H1 (cell line): ENCODE measurements at places on chromosomes 12 and 14.
A peak's percentile ranks its signal among the peaks of the same experiment; 100 is the strongest.

DNA sequence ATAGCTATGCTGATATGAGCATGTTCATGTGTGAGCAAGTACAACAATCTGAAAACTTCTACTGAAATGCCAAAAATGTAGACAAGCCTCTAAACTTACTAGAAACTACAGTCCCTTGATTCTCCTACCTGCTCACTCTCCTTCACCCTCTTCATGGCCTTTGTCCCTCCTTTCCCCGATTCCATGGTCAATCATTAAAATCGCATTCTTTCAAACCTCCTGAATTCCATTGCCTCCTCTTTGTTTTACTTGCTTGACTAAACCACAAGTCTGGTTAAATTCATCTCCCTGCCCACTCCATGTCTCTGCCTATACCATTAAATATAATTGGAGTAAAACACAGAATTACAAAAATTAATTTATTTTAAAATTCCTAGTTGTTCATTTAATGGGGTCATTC lies 33.0 kb upstream of the SSTR1 start:
- no peaks in the 10 kb centered on the region for H3K36me3 ChIP-seq
- DNase-seq = no peak
- no peak overlapping the region for H3K27ac ChIP-seq
- H3K4me1 ChIP-seq = no peaks in the 10 kb centered on the region

DNA sequence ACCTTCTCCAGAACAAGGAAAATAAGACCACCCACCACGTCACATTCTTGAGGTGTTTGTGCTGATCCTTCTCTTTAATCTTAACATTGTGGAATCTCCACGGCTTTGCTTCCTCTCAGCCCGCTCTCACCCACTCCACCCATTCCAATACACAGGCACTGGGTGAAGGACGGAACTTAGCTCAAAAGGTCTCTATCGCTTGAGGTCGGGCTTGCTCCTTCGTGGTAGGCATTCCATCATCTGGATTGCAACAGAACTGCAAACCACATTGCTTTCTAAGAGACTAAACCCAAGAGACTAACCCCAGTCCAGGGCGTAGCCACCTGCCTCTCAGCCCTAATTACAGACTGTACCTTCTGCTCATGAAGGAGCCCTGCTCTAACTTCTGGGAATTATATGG lies 24.0 kb upstream of the MDM2 start:
- H3K27me3 ChIP-seq = no peaks in the 10 kb centered on the region
- no peak overlapping the region for H3K27ac ChIP-seq
- peaks cover 3% of the 10 kb centered on the region for H3K4me1 ChIP-seq
- H3K36me3 ChIP-seq = no peaks in the 10 kb centered on the region
- no peak for DNase-seq
- H3K4me3 ChIP-seq = no peak overlapping the region

GRCh38 chr12:1933342-1934051 lies 15.0 kb upstream of the CACNA2D4 start:
- DNase-seq = peak; percentile 51
- H3K4me1 ChIP-seq = peaks cover 2% of the 10 kb centered on the region; the same call in 1 of the 2 replicates
- H3K27ac ChIP-seq = no peak overlapping the region
- H3K36me3 ChIP-seq = no peaks in the 10 kb centered on the region
- no peaks in the 10 kb centered on the region; the same call in 1 of the 2 replicates for H3K27me3 ChIP-seq

GRCh38 chr14:104872469-104873341 lies 7.6 kb downstream of the CEP170B start:
- DNase-seq = no peak
- H3K4me3 ChIP-seq = no peak overlapping the region
- no peaks in the 10 kb centered on the region for H3K27me3 ChIP-seq

- H3K27me3 ChIP-seq = no peaks in the 10 kb centered on the region
- no peaks in the 10 kb centered on the region; the same call in 1 of the 2 replicates for H3K36me3 ChIP-seq
- no peak for DNase-seq
Observed at GRCh38 chr14:31075144-31075543, 49.0 kb upstream of the STRN3 start.

DNA sequence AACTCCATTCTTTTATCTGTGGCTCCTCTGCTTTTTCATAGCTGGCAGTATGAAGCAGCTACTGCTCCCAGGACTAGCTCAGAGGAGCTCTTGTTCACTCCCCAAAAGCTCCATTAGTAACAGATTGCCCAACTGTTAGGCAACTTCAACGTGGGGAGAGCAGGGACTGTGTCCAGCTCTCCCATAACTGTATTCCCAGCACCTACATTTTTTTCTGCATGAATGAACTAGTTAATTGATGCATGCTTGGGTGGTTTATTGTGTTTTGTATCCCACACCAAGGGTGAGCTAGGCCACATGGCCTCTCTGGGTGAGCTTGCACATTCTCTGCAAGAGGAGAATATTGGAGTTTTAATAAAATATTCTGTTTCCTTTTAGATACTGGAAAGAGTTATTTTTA lies 15.2 kb downstream of the STON2 start:
- DNase-seq = no peak
- H3K27me3 ChIP-seq = no peaks in the 10 kb centered on the region
- H3K27ac ChIP-seq = no peak overlapping the region
- H3K4me3 ChIP-seq = no peak overlapping the region
- no peaks in the 10 kb centered on the region for H3K4me1 ChIP-seq
- no peaks in the 10 kb centered on the region for H3K36me3 ChIP-seq

DNA sequence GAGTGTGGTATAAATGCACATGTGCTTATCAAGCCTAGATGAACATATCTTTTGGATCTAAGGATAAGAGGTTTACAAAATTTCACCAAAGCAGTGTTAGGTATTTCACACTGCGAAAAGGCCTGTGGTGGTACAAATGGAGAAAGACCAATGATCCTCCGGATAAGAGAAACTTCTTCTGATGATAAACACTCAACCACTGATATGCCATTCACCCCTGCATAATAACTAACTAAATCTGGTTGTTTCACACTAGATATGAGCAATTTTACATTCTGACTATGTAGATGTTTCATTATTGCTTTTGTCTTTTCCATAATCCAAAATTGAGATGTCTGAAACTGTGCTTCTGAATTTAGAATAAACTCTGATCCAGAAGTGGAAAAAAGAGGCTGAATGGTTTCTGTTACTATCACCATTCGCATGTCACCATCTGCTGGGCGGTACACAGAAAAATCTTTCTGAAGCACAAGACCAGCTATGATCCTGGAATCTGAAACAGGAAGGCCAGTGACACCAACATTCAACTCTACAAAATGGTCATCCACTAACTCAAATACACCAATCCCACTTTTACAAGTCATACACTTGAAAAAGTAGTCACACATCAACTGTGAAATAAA lies 1.3 kb downstream of the BBS10 start:
- H3K4me1 ChIP-seq = no peaks in the 10 kb centered on the region
- H3K36me3 ChIP-seq = no peaks in the 10 kb centered on the region
- H3K4me3 ChIP-seq = peak overlapping the region; percentile 85
- no peak overlapping the region for H3K27ac ChIP-seq
- H3K27me3 ChIP-seq = no peaks in the 10 kb centered on the region
- DNase-seq = no peak

- H3K36me3 ChIP-seq = no peaks in the 10 kb centered on the region
- H3K27ac ChIP-seq = no peak overlapping the region
- H3K27me3 ChIP-seq = no peaks in the 10 kb centered on the region
- no peak overlapping the region for H3K4me3 ChIP-seq
- H3K4me1 ChIP-seq = no peaks in the 10 kb centered on the region
Observed at GRCh38 chr12:82876075-82876474, 189.4 kb downstream of the TMTC2 start.

DNA sequence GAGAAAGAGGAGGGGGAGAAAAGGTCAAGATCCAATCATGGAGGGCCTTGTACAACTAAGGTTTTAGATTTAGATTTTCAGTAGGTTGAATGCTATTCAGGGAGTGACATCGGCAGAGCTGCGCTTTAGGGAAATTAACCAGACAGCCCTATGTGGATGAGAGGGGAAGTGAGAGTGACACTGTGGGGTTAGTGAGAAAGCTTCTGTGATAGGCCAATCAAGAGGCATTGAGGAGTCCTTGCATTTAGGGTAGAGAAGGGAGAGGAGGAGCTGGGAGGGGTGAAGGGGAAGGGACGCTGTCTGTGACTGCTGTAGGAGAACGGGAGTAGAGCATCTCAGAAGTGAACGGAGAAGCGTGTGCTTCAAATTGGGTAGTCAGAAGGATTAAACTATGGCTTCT lies 3.4 kb downstream of the HSD17B6 start:
- H3K4me3 ChIP-seq = no peak overlapping the region
- no peaks in the 10 kb centered on the region for H3K27me3 ChIP-seq
- H3K36me3 ChIP-seq = no peaks in the 10 kb centered on the region
- no peaks in the 10 kb centered on the region; the same call in 1 of the 2 replicates for H3K4me1 ChIP-seq

DNA sequence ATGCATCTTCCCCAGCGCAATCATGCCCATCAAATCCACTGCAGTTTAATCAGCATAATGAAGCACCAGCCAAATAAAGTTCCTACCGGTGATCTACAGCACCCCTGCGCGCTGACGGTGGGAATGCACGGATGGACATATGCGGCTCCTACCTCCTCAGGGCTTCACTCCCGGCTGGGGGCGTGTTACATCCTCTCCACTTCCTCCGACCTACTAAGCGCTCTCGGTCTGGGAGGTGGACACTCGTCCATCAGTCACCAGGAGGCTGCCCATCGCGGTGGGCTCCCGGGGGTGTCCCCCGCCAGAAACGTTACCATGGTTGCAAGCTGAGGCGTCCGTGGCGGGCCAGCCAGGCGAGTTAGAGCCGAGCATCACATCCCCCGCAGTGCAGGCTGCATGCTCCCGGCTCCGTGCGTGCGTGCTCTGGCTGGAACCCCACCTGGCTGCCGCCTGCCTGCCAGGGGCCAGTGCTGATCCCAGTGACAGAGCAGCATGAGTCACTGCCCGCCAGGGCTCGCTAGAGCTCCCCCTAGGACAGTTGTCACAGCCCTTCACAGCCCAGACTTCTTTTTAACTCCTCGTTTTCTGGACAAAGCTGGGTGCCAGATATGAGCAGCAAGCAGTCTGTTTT lies 73.0 kb downstream of the CIT start:
- peak overlapping the region; percentile 55 for H3K4me3 ChIP-seq
- peaks cover 3% of the 10 kb centered on the region for H3K4me1 ChIP-seq
- peaks cover 7% of the 10 kb centered on the region for H3K36me3 ChIP-seq
- no peak overlapping the region for H3K27ac ChIP-seq
- H3K27me3 ChIP-seq = no peaks in the 10 kb centered on the region

GRCh38 chr14:88552876-88553275 lies 1.9 kb downstream of the PTPN21 start:
- DNase-seq = no peak
- H3K4me1 ChIP-seq = peaks cover 5% of the 10 kb centered on the region
- peak overlapping the region; percentile 91; the same call in 1 of the 2 replicates for H3K4me3 ChIP-seq
- H3K27ac ChIP-seq = no peak overlapping the region
- peaks cover 7% of the 10 kb centered on the region for H3K36me3 ChIP-seq
